Lower leg skin (tissue), 4 donors: ENCODE measurements at places on chromosomes 6 and 20. TPM values are rescaled to one million over a fixed set of nuclear protein-coding genes. Genes with fewer than 3 reads are reported as not detected.

DNA sequence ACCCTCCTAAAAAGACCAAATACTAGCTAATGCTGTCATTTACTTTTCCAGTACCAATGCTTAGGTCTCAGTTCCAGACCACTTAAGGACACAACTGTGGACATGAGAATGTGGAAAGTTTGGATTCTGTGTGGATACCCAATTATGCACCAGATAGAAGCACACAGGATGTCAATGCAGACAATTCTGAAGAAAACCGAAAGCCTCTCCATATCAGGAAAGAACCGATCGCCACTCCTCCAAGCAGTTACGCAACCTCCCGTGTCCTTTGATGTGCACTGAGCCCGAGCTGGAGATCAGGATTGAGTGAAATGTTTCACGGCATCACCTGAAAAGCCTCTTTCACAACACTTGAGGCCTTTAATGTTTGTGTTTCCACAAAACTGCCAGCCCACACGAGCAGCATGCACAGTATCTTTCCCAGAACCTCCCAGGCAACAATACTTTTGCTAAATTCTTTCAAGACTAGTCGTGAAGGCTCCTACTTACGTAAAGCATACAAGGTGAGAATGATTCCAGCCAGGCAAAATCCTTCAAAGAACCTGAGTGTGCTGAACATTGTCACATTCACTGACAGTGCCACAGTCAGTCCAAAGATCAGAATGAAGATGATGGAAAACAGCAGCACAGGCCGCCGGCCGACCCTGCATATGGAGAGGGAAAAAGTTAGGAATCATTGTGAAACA lies 47.0 kb downstream of the SLC22A23 start:
- DNase-seq: no peak

DNA sequence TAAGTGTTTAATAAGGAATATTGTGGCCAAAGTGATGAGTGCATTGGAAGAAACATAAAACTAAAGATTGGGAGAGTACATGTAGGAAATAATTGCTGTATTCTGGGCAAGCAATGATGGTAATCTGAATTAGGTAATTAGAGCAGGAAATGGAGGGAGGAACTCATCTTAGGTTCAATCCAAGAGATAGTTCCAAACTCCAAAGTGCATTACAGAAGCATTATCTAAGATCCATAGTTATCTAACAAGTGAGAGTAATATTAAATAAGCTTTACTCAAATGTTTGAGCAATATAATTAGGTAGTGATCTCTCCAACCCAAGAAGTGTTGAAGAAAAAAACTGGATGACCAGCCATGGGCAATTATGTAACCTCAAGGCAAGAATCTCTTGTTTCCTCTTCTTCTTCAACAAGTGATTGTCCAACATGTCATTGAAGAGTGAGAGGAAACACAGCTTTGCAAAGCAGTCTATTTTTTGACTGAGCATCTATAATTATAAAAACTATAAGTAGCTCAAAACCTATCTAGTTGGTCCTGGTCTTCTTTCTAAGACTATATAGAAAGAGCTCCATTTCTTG lies 181.2 kb upstream of the TNFAIP3 start:
- no peak for DNase-seq

DNA sequence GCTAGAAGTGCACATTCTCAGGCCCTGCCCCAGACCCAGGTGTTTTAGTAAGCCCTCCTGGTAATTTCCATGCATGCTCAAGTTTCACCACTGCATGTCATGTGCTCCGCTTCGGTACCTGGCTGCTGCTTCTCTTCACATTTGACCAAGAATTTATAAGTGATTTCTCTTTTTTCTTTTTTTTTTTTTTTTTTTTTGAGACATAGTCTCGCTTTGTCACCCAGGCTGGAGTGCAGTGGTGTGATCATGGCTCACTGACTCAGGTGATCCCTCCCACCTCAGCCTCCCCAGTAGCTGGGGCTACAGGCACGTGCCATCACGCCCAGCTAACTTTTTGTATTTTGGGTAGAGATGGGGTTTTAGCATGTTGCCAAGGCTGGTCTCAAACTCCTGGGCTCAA lies 16.0 kb downstream of the TM9SF4 start:
- peak; percentile 36 for DNase-seq

SERPINB6 gene
- total RNA-seq: 36.9 TPM

DDX39B gene
- total RNA-seq: 355 TPM
